Stimulated activated CD4-positive, alpha-beta T cell treated with anti-CD3 and anti-CD28 coated beads, Interleukin-15, amount 100 ng/mL, for 1 hour (primary cell): ENCODE measurements at places on chromosomes 6 and 20.

GRCh38 chr20:1391640-1392442 is 1.0 kb downstream of the FKBP1A start:
- DNase-seq = no peak

- DNase-seq = no peak
Observed at GRCh38 chr20:10200330-10200729, 18.3 kb upstream of the SNAP25 start.

- DNase-seq = no peak
Observed at GRCh38 chr20:54356801-54357200, 118.6 kb upstream of the DOK5 start.

GRCh38 chr6:170285482-170285881 is 5.4 kb downstream of the DLL1 start:
- no peak for DNase-seq

DNA sequence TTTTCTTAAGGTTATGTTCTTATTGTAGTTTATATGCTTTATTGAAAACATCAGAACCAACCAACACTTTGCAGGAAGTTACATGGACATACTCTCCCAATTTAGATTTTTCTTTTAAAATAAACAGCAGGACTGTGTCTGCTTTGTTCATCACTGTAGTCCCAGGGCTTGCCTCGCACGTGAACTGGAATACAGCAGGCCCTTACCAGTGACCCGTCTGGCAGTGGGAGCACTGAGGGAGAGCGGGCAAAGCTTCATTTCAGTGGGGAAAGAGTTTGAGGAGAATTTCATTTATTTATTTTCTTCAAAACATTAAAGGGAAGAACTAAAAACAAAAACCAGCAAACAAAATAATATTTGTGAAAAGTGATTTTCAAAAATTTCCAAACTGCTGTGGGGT is 230.8 kb downstream of the PAX1 start:
- DNase-seq = no peak

GRCh38 chr6:136304410-136304809 is 14.8 kb upstream of the BCLAF1 start:
- no peak for DNase-seq

DNA sequence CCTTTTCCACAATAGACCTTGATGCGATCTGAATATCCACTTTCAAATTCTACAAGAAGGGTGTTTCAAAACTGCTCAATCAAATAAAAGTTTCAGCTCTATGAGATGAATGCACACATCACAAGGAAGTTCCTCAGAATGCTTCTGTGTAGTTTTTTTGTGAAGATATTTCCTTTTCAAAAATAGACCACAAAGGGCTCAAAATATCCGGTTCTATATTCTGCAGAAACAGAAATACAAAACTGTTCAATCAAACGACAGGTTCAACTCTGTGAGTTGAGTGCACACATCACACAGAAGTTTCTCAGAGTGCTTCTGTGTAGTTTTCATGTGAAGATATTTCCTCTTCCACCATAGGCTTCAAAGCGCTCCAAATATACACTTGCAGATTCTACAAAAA is 293.9 kb upstream of the DEFB115 start:
- no peak for DNase-seq

DNA sequence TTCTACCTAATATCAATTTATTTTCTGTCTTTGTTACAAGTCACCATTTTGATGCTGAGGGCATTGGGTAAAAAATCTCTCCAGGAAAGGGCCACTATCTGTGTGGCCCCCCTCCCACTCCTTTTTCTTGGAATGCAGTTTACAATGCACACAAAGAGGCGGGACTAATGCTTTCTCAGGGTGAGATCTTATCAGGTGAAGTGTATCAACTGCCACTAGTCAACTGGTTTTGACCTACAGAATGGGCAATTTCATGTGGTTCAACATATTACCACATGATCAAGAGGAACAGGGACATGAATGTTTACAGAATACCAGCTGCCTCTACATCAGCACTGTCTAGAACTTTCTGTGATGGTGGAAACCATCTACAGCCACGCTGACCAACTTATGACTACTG is 3.7 kb downstream of the RRBP1 start:
- no peak for DNase-seq

DNA sequence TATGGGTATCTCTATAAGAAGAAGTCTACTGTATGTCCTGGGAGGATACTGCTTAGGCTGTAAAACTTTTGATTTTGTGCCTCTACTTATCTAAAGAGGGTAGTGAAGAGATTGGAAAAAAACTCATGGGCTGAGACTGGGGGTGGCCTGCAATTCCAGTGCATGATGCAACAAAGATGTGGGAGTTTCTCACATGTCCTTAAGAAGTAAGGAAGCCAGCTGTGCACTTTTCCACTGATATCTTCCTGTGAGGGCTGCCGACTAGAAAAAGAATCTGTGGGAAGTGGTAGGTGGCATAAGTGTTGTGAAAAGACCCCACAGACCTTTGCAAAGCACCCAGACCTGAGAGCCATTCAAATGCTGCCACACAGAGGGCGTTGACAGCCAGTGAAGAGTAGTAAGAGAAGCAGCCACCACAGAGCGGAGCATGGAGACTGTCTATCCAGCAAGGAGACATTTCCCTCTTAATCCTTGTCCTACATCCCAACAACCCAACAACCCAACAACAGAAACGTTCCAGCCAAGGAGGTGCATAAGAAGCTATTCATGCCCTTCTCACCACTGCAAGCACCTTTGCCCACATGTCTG is 65.1 kb downstream of the PFDN4 start:
- DNase-seq = no peak
